ENCODE measurements at places on chromosomes 1 and 21.

DNA sequence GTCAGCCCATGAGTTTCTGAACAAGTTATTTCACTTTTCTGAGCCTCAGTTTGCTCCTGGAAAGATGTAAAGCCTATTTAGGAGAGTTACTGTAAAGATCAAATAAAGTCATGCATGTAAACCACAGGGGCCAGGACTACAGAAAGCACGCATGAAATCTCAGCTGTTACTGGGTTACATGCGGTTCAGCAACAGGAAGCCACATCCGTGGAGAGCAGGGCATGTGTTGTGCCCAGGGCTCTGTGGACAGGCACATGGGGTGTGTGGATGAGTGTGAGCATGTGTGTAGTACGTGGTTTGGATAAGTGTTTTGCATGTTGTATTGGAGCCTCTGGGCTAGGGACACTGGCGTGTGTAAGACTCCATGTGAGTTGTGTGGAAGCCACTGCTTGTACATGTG, 2.2 kb upstream of the EPHA2 start:
- no peak for DNase-seq

GRCh38 chr1:167573035-167573434, 19.5 kb upstream of the CREG1 start:
- DNase-seq = no peak

GRCh38 chr1:96808191-96808590, 86.6 kb downstream of the PTBP2 start:
- no peak for DNase-seq

- DNase-seq = no peak
These were observed 40.6 kb downstream of the KCNA2 start for GRCh38 chr1:110565565-110565964.

GRCh38 chr21:28818663-28819278, 173.9 kb downstream of the LTN1 start:
- DNase-seq = no peak
